ENCODE measurements at places on chromosomes 1 and 21. TPM values are rescaled to one million over a fixed set of nuclear protein-coding genes. Genes with fewer than 3 reads are reported as not detected.

DNA sequence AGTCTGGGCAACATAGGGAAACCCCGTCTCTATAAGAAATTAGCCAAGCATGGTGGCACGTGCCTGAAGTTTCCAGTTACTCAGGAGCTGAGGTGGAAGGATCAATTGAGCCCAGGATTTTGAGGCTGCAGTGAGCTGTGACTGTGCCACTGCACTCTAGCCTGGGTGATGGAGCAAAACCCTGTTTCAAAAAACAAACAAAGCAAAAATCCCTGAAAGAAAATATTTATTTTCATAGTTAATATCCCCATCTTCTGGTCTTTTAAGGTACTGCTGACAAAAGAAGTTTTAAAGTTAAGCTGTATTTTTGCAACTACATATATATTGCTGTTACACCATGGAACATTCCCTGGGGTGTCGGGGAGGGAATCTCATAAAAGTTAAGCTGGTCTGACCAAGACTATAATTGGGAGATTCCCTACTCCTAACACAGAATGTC lies 26.0 kb downstream of the VAMP4 start:
- peaks cover 45% of the 10 kb centered on the region for H3K36me3 ChIP-seq
- no peak for DNase-seq
- H3K4me1 ChIP-seq = no peaks in the 10 kb centered on the region
- H3K27me3 ChIP-seq = no peaks in the 10 kb centered on the region

DNA sequence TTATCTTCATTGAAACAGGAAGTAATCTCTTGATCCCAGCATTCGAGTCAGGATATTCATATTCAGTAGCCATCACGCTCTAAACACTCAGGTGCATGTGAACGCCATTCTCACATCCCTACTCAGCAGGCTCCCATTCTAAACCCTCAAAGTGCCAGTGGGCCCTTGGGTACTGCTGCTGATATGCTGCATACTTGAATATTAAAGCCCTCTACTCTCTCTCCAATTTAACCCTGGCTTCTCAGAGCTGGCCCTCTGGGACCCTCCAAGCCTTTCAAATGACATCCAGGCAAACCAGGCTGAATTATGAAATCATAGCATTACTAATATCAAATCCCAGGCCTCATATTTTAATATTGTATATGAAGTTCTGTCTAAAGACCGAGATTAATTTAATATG lies 468.2 kb downstream of the NUF2 start:
- H3K4me1 ChIP-seq = no peaks in the 10 kb centered on the region
- no peak overlapping the region for H3K4me3 ChIP-seq
- DNase-seq = no peak
- H3K27ac ChIP-seq = no peak overlapping the region

GRCh38 chr1:218468711-218469110 lies 123.6 kb downstream of the TGFB2 start:
- no peak overlapping the region for H3K27ac ChIP-seq
- no peak overlapping the region for H3K4me3 ChIP-seq
- no peaks in the 10 kb centered on the region for H3K36me3 ChIP-seq
- H3K27me3 ChIP-seq = no peaks in the 10 kb centered on the region

DNA sequence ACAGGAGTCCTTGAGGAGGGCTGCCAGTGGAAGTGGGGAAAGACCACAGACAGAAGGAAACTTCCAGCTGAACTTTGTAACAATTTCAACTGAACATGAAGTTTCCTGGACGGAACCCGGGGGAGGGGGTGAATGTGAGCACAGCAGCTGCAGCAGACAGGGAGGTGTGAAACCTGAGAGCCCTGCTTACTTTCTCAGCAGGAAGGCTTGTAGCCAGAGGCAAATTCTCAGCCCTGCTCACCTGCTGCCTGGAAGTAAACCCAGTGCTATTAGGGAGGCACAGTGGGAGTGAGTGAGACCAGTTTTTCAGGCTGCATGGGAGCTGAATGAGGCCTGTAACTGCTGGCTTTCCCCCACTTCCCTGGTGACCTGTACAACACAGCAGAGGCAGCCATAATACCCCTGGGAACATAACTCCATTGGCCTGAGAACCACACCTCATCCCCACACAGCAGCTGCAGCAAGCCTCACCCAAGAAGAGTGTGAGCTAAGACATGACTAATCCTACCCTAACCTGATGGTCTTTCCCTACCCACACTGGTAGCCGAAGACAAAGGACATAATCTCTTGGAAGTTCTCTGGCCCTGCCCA lies 9.6 kb upstream of the SPRR2F start:
- no peaks in the 10 kb centered on the region for H3K36me3 ChIP-seq
- H3K27ac ChIP-seq = no peak overlapping the region
- H3K27me3 ChIP-seq = peaks cover 2% of the 10 kb centered on the region
- no peak overlapping the region for H3K4me3 ChIP-seq

DNA sequence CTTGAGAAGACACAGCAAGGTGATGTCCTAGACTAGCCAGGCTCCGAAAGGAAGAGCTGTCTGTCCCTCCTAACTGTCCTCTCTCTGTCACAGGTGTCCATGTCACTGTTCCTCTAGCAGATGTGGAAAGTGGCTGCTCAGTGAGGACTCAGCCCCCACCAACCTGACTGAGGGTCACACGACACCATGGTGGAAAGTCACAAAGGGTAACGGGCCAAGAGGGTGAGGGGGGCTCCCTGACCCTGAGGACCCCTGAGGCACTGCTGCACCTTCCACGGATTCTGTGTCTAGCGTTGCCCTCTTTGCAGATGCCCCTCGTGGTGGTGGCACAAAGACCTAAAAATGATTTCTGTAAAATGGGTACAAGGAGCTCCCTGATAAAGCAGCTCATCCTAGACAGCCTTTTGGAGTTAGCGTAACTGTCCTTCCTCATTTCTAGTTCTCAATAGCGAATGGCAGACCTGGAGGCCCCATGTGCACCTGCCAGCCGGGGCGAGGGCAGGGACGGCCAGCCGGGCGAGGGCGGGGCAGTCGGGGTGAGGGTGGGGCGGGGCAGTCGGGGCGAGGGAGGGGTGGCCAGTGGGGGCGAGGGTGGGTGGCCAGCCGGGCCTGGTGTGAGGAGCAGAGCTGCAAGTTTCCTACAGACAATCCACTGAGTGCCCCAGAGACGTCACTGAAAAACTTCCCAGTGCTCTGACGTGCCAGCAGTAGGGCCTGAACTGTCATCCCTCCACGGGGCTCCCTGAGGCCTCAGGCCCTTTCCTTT lies 23.4 kb downstream of the POFUT2 start:
- H3K27me3 ChIP-seq = no peaks in the 10 kb centered on the region
- H3K4me3 ChIP-seq = no peak overlapping the region
- H3K27ac ChIP-seq = no peak overlapping the region
- peaks cover 16% of the 10 kb centered on the region for H3K36me3 ChIP-seq
- no peaks in the 10 kb centered on the region for H3K4me1 ChIP-seq

DNA sequence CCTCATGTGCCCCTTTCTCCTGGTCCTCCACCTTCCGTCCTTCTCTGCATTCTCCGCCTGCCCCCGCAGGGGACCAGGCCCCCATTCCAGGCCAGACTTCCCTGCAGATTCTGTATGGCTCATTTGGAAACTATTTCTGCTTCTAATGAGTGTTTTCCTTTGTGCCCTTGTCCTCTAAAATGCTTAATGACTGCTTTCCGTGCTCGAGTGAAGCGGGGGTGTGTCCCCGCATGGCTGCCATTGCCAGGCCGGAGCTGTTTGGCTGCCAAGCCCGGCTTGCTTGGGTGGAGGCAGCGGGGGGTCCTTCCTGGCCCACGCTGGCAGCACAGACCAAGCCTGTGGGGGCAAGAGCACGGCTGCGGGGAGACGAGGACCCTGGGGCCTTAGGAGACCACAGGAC lies 299.3 kb upstream of the VAMP3 start:
- no peaks in the 10 kb centered on the region for H3K4me1 ChIP-seq
- no peaks in the 10 kb centered on the region for H3K36me3 ChIP-seq
- H3K4me3 ChIP-seq = no peak overlapping the region
- DNase-seq = no peak
- no peak overlapping the region for H3K27ac ChIP-seq
- no peaks in the 10 kb centered on the region for H3K27me3 ChIP-seq

DNA sequence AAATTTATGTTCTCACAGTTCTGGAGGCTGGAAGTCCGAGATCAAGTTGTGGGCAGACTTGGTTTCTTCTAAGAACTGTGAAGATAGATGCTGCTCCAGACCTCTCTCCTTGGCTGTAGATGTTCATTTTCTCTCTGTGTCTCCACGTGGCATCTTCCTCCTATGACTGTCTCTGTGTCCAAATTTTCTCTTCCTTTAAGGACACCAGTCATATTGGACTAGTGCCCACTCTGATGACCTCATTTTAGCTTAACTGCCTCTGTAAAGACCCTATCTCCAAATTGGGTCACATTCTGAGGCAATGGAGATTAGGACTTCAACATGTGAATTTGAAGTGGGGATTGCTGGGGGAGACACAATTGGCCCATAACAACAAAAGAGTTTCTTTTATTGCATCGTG lies 125.3 kb upstream of the ETS2 start:
- H3K36me3 ChIP-seq = no peaks in the 10 kb centered on the region
- H3K4me1 ChIP-seq = no peaks in the 10 kb centered on the region
- no peaks in the 10 kb centered on the region for H3K27me3 ChIP-seq

DNA sequence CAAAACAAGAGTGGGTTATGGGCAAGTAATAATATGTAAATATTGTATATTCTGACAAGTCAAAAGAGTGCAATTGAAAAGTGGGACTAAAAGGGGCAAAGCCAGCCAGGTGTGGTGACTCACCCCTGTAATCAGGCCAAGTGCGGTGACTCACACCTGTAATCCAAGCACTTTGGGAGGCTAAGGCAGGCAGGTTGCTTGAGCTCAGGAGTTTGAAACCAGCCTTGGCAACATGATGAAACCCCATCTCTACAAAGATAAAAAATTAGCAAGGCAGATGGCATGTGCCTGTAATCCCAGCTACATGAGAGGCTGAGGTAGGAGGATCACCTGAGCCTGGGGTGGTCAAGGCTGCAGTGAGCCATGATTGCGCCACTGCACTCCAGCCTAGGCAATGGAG lies 304.0 kb downstream of the HHIPL2 start:
- no peaks in the 10 kb centered on the region for H3K36me3 ChIP-seq
- no peak overlapping the region for H3K27ac ChIP-seq
- H3K27me3 ChIP-seq = peaks cover 7% of the 10 kb centered on the region
- no peak overlapping the region for H3K4me3 ChIP-seq
- no peaks in the 10 kb centered on the region for H3K4me1 ChIP-seq
- no peak for DNase-seq

DNA sequence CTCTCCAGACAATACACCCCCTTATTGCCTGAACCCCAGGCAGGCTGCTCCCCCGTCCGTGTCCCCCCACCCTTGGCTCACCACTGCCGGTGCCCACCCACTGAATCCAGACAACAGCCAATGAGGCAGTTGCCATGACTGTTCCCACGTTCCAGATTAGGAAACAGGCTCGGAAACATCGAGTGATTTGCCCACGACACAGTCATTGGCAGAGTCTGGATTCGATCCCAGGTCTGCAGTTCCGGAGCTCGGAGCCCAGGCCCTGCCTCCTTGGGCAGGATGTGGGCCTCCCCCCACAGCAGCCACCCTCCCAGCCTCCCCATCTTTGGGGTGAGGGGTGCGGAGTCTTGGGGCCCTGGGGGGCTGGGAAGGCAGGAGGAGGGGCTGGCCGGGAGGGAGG lies 20.3 kb upstream of the CLSTN1 start:
- H3K4me1 ChIP-seq = no peaks in the 10 kb centered on the region
- H3K27me3 ChIP-seq = no peaks in the 10 kb centered on the region
- no peak for DNase-seq
- H3K4me3 ChIP-seq = no peak overlapping the region
- H3K27ac ChIP-seq = no peak overlapping the region

DNA sequence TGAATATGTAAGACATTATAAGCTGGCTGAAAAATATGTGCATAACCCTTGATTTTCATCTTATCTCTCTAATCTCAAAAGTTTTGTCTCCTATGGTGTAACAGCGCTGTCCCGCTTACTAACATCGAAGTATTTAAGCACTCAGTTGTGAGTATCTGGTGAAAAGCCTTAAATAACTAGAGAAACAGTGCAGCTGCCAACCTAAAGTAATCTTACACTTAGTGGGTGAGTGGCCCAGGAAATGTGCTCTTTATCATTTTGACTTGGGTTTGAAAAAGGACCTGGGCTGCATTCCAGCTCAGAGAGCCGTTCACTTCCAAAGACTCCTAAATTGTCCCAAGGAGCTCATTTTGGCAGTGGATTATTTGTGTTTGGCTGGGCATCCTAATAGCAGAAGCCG lies 225.9 kb downstream of the SPATA17 start:
- H3K27me3 ChIP-seq = no peaks in the 10 kb centered on the region
- H3K4me1 ChIP-seq = no peaks in the 10 kb centered on the region
- H3K4me3 ChIP-seq = no peak overlapping the region
- DNase-seq = no peak

GRCh38 chr1:8473121-8473875 lies 155.4 kb downstream of the SLC45A1 start:
- H3K4me3 ChIP-seq = no peak overlapping the region
- DNase-seq = no peak
- no peaks in the 10 kb centered on the region for H3K27me3 ChIP-seq
- H3K27ac ChIP-seq = no peak overlapping the region
- H3K36me3 ChIP-seq = no peaks in the 10 kb centered on the region

DNA sequence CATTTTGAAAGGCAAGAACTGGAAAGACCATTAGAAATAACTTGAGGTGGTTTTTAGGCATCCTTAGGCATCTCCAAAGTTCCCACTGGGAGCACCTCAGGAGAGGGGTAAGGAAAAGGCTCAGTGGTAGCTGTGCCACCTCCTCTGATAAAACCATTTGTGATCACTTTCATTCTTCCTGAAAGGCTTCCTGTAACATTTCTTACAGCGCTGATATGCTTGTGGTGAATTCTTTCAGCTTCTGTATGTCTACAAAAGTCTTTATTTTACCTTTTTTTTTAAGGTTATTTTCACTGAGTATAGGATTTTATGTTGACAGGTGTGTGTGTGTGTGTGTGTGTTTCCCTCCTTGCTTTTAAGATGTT lies 54.8 kb downstream of the VANGL2 start:
- peak overlapping the region; percentile 44 for H3K27ac ChIP-seq
- DNase-seq = no peak
- H3K36me3 ChIP-seq = no peaks in the 10 kb centered on the region
- no peak overlapping the region for H3K4me3 ChIP-seq
- peaks cover 16% of the 10 kb centered on the region for H3K4me1 ChIP-seq

The CHD5 gene
- 0.05 TPM for total RNA-seq

The MXRA8 gene
- total RNA-seq = 1.9 TPM

The FAM163A gene
- total RNA-seq = 0.25 TPM

The CATSPERE gene
- 1.3 TPM for total RNA-seq

The MROH9 gene
- not detected for total RNA-seq

The TOR1AIP1 gene
- total RNA-seq = 60.3 TPM

Data from T-cell (primary cell).